ENCODE measurements at places on chromosomes 7 and 10.

- no peak for DNase-seq
Measured at GRCh38 chr10:8913720-8914119, 859.2 kb downstream of the GATA3 start.

- DNase-seq, result no peak
Measured at GRCh38 chr7:111235709-111236108, 144.8 kb downstream of the LRRN3 start.

- DNase-seq, result no peak
Measured at GRCh38 chr7:20364571-20365196, 34.0 kb downstream of the ITGB8 start.

GRCh38 chr10:13969118-13969791 lies 361.5 kb downstream of the FRMD4A start:
- DNase-seq, result no peak

GRCh38 chr10:92640107-92640506 lies 47.2 kb downstream of the KIF11 start:
- no peak for DNase-seq

DNA sequence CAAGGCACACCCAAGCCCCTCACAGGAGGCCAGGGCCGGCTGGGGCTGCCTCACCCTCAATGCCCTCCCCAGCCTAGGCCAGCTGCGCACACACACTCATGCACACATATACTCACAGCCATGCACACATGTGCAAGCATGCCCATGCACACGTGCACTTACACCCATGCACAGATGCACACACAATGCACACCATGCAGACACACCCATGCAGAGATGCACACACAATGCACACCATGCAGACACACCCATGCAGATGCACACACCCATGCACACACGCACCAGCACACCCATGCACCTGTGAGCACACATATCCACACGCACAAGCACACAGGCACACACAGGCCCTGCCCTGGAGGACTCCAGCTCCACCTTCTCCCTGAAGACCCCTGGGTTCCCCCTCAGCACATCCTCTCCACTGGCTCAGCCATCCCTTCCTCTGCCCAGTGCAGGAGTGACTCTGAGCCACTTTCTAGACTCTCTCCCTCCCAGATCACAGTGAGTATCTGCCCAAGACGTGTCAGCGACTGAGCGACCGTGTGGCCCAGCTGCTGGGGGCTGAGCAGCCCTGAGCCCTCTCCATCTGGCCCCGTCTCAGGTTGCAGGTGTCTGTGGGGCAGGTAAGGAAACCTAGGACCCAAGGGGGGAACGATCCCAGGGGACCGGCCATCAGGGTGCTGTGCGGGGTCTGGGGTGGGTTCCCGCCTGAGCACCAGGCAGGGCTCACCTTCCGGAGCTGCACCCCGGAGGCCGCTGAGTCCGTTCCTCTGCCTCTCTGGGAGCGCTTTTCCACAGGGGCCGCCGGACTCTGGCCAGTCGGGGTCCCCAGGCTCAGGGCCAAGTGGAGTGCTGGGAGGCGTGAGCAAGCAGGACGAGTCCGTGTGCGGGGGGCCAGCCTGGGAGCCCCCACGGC lies 25.8 kb downstream of the AP5Z1 start:
- no peak for DNase-seq

GRCh38 chr7:96090756-96091155 lies 231.1 kb downstream of the SLC25A13 start:
- DNase-seq, result no peak

- DNase-seq, result no peak
Measured at GRCh38 chr7:10706875-10707493, 266.7 kb upstream of the PHF14 start.

All from activated naive CD4-positive, alpha-beta T cell (primary cell).